ENCODE measurements at places on chromosomes 2 and 18. TPM values are rescaled to one million over a fixed set of nuclear protein-coding genes. Genes with fewer than 3 reads are reported as not detected.
A peak's percentile ranks its signal among the peaks of the same experiment; 100 is the strongest.

GRCh38 chr2:10447300-10447894 lies 730 bp downstream of the ODC1 start:
- H3K36me3 ChIP-seq = peaks cover 27% of the 10 kb centered on the region
- H3K27ac ChIP-seq = peak overlapping the region; percentile 94
- no peaks in the 10 kb centered on the region for H3K27me3 ChIP-seq
- H3K4me1 ChIP-seq = no peaks in the 10 kb centered on the region

RFX8 gene
- total RNA-seq = 0.35 TPM

DOCK10 gene
- total RNA-seq = 0.93 TPM

LIPG gene
- total RNA-seq = 0.51 TPM

- no peak overlapping the region for H3K4me3 ChIP-seq
- H3K27ac ChIP-seq = no peak overlapping the region
- no peaks in the 10 kb centered on the region for H3K27me3 ChIP-seq
- no peaks in the 10 kb centered on the region for H3K36me3 ChIP-seq
- DNase-seq = no peak
- peaks cover 8% of the 10 kb centered on the region for H3K4me1 ChIP-seq
Observed at GRCh38 chr2:68863996-68864395, 7.2 kb downstream of the BMP10 start.

INHA gene
- total RNA-seq = 28.3 TPM

TDRD15 gene
- not detected for total RNA-seq

DNA sequence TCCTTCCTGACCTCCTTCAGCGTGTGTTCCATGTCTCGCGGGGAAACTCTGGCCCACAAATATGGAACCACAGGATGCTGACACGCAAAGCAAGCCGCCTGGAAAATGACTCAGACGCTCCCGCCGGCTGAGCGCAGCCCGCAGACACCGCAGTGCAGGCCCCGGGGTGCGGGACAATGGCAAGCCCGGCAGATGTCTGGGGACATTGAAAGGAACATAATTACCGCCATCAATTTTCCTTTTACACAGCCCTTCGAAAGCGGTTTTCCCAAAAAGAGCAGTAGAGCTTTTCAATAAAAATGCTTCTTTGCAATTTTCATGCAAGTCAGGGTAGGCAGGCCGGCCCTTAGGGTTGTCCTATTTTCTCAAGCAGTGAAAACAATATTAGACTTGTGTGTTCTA lies 159.2 kb upstream of the SH3BP4 start:
- no peak overlapping the region for H3K4me3 ChIP-seq
- DNase-seq = no peak
- H3K27ac ChIP-seq = no peak overlapping the region
- no peaks in the 10 kb centered on the region for H3K27me3 ChIP-seq
- no peaks in the 10 kb centered on the region for H3K36me3 ChIP-seq
- H3K4me1 ChIP-seq = no peaks in the 10 kb centered on the region

INHBB gene
- 5.9 TPM for total RNA-seq

GRCh38 chr2:168090366-168091135 lies 156.8 kb downstream of the STK39 start:
- no peaks in the 10 kb centered on the region for H3K36me3 ChIP-seq
- no peak for DNase-seq
- H3K4me1 ChIP-seq = no peaks in the 10 kb centered on the region
- H3K4me3 ChIP-seq = no peak overlapping the region

Data from right atrium auricular region (tissue), 2 donors.